Stimulated activated CD8-positive, alpha-beta memory T cell treated with anti-CD3 and anti-CD28 coated beads, Interleukin-4, amount 100 ng/mL, for 48 hours (primary cell): ENCODE measurements at places on chromosomes 11 and 22.

- no peak for DNase-seq
Measured at GRCh38 chr22:29370537-29370936, 17.8 kb downstream of the AP1B1 start.

DNA sequence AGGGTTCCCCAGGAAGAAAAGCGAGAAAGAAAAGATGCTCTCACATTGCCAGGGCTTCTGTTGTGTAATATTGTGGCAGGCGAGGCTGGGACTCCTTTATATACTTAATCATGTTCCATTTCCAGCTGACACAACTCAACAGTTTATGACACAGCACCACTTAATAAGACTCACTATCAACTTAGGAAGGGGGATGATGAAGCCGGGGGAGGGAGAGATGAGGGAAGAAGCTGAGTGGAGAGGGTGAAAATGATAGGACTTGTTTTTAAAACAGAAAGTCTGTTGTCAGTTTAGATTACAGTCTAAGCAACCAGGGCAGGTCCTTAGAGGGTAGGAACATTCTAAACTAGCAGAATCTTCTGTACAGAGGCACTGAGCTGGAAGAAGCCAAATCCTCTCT, 397.0 kb downstream of the NXPE2 start:
- DNase-seq: no peak

DNA sequence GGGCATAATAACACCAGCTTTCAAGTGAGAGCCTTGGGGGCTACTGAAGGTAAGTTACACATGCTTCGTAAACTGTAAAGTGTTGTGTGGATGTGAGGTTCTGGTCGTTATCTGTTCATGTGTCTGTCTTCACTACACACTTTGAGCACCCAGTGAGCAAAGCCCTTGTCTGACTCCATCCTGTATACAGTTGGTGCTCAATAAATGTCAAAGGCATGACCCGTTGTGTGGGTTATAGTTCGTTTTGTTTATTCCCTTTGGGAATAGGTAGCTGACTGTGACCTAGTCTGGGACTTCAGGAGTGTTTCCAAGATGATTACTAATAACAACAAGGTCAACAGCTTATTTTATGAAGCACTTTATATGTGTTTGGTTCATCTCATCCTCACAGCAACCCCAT, 146.9 kb downstream of the MIAT start:
- DNase-seq: no peak

GRCh38 chr22:40960145-40960544, 9.0 kb downstream of the RBX1 start:
- DNase-seq: no peak

DNA sequence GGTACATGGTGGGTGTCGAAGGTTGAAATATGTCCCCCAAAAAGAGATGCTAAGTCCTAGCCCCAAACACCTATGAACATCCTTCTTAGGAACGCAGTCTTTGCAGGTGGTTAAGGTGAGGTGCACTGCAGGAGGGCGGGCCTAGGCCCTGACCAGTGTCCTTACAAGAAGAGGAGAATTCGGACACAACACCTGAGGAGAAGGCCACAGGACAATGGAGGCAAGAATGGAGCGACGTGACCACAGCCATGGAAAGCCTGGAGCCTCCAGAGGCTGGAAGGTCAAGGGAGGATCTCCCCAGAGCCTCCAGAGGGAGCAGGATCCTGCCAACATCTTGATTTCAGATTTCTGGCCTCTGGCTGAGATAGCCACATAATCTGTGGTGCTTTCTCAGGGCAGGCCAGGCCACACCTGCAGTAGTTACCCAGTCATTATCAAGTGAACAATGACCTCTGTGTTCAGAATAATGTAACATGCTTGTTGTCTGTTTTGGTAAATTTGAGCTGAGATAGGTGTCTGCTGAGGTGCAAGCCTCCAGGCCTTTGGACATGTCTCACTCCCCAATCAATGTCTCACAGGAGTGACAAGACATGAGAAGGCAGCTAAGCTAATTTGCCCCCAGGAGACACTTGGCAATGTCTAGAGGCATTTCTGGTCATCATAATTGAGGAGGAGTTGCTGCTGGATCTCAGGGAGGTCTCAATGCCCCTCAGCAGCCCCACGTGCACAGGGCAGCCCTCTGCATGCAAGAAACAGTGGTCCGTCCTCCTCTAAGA, 498.9 kb downstream of the BRD1 start:
- DNase-seq: peak; percentile 10

- DNase-seq: no peak
Measured at GRCh38 chr11:78647986-78648875, 73.6 kb upstream of the NARS2 start.

DNA sequence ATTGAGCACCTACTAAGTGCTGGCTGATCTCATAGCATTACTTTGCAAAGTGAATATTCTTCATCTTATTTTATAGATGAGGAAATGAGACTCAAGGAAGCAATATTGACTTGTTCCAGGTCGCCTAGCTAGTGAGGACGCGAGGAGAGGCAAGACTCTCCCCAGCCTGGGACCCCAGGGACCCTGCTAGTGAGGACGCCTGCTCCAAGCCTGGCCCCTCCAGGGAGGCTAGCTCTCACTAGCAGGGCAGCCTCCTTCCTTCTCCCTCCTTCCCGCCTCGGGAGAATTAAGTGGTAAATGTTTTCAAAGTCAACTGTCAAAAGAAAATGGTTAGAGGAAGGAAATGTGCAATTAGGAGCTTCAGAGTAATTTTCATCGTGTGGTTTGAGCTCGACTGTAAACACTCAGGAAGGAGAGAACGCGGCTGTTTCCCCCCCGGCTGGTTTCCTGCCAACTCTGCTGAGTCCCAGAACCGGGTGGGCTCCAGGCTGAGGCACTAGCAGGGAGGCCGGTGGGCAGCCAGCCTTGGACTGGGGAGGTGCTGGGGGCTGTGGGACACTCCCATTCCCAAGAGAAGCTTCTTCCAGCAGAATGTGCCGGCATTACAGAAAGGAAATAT, 17.9 kb downstream of the MYEOV start:
- no peak for DNase-seq

- no peak for DNase-seq
Measured at GRCh38 chr11:29685361-29685760, 331.5 kb downstream of the KCNA4 start.

DNA sequence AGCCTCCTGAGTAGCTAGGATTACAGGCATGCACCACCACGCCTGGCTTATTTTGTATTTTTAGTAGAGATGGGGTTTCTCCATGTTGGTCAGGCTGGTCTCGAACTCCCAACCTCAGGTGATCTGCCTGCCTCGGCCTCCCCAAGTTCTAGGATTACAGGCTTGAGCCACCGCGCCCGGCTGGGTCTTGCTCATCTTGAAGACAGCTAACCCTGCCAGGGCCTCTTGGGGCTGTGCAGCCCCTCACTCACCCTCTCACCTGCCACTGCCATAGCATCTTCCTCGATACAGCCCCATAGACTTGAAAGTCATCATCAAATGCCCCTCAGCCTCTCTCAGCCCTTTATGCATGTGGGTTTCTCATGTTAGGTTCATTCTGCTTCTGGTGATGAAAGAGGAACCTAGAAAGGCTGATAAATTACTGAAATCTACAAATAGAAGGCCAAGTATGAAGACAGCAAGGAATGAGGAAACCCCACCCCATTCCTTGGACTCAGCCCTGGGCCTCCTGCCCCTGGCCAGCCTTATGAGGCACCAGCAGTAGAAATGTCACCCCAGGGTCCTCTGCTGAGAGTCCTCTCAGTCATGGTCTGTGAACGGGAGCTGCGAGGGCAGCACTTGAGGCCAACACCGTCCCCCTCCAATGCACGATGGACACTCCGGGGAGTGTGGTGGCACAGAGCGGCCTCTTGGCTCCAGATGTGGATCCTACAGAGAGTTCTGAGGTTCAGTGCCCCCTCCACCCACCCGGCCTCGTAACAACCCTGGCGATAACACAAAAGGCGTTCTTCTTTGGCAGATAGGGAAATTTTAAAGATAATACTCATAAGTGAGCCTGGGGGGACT, 24.8 kb downstream of the SCGB1A1 start:
- no peak for DNase-seq

DNA sequence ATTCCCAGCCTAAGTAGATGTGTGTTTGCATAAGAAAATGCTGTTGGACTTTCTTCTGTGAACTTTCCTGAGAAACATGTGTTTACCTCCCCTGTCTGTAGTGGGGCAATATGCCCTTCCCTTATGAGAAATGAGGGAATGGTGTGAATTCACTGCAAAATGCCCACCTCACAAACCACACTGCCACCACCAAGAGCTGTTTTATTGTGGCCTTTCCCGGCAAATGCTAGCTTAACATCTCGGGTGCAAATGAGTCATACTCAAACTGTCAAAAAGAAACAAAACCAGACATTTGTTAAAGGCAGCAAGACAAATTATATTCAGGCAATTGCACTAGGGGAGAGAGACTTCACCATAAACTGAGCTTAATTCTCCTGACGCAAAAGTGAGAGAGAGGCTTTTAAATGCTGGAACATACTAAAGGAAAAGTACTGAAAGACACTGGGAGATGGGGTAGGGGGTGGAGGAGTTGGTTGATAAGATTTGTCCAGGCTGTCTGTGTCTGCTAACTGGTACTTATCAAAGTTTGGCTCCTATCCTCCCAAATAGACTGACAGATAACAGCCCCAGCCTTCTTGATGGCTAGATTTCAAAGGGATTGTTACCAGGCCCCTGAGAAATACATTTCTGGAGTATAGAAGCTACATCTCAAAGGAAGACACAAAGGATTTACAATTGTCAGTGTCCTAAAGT, 70.9 kb upstream of the OR5AK2 start:
- no peak for DNase-seq

DNA sequence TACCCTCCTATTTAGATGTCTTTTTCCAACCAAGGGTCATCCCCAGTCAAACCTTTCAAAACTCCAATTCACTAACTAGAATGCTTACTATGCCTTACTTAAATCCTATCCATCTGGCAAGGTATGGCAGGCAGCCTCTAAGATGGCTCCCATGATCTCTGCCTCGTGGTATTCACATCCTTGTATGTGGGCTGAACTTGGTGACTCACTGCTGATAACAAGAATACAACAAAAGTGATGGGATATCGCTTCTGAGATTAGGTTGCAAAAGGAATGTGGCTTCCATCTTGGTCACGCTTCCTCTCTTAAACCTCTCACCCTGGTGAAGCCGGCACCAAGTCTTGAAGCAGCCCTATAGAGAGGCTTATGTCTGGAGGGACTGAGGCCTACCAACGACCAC, 29.6 kb upstream of the UPB1 start:
- no peak for DNase-seq

GRCh38 chr11:130725421-130726233, 190.7 kb downstream of the SNX19 start:
- DNase-seq: no peak

DNA sequence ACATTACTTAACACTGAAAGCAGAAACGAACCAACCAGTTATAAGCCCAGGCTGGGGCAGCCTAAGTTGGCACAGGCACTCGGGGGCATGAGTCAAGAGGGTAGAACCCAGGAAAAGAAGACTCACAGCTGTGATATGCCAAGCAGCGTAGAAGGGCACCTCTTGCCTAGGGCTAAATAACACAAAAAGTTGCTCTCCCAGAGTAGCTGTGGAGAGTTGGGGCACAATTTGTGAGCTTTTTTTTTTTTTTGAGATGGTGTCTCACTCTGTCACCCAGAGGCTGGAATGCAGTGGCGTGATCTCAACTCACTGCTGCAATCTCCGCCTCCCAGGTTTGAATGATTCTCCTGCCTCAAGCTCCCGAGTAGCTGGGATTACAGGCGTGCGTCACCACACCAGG, 8.8 kb downstream of the CLMP start:
- DNase-seq: no peak

- DNase-seq: peak; percentile 70
Measured at GRCh38 chr22:26610072-26610958, 7.5 kb downstream of the CRYBB1 start.

- DNase-seq: no peak
Measured at GRCh38 chr22:22712092-22712658, 67.8 kb downstream of the GGTLC2 start.

DNA sequence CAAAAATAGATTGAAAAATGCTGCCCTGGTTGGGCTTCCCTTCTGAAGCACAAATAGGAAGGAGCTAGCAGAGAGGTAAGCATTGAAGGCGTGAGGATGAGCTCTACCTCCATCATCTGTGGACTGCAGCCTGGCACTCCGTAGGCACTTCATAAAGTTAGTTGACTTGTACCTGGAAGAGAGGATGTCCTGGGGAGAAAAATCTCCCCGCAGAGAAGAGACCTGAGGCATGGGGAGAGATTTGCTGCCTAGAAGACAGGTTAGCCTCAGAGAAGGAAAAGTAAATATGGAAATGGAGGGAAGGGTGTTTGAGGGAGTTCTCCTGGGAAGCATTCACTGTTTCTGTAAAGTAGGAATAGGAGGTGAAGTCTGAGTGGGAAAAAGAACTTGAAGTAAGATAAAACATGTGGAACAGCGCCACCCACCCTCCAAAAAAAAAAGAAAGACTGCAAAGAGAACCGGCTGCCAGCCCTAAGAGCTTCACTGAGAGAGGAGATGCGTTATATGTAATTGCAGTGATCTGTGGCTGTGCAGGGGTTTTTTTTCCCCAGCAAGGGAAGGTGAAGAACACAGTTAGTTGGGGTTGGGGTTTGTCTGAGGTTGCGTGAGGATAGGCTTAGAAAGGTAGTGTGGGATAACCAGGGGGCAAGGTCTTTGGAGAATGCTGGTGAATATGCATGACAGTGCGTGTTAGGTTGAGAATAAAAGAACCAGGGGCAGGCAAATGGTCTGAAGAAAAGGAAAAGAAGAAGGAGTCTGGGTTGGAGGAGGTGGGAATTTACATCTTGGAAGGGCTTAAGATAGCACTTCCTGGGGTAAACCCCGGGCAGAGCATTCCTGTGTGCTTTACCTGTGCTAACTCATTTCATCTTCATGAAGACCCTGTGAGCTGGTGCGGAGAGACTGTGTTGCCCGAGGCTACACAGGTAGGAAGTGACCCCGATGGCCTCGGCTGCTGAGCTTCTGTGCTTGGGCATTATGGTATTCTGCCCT, 16.0 kb downstream of the TNRC6B start:
- no peak for DNase-seq

- DNase-seq: no peak
Measured at GRCh38 chr11:11239959-11240358, 113.1 kb downstream of the CSNK2A3 start.

GRCh38 chr11:14949437-14950147, 22.6 kb downstream of the CALCA start:
- no peak for DNase-seq

DNA sequence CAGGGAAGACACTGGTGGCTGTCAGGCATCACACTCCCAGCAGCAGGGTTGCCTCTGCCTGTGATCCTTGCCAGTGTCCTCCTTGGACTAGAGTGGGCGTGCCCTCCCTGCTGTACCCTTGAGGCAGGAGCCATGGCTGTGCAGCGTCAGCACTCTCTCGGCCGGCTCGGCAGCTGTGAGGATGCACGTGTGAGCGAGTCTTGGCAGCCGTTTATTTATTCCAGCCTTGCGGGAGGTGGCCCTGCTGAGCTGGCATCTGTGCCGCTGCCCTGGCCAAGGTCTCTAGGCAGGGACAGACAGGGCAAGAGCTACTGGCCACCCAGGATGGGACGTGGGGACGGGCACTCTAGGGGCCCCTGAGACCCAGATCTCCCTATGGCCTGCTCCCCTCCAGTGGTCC, 33.9 kb downstream of the TSPAN4 start:
- DNase-seq: no peak

- DNase-seq: no peak
Measured at GRCh38 chr11:133733631-133734030, 111.7 kb downstream of the SPATA19 start.

- no peak for DNase-seq
Measured at GRCh38 chr11:125418396-125418795, 77.7 kb downstream of the FEZ1 start.

- DNase-seq: no peak
Measured at GRCh38 chr11:3632070-3632660, 9.6 kb downstream of the ART5 start.
